ENCODE measurements at places on chromosomes 1 and 21.
A peak's percentile ranks its signal among the peaks of the same experiment; 100 is the strongest.

- no peak for DNase-seq
Measured at GRCh38 chr1:44154049-44154448, 12.6 kb upstream of the KLF18 start.

GRCh38 chr21:38303300-38303699, 46.5 kb downstream of the KCNJ15 start:
- DNase-seq, result no peak

DNA sequence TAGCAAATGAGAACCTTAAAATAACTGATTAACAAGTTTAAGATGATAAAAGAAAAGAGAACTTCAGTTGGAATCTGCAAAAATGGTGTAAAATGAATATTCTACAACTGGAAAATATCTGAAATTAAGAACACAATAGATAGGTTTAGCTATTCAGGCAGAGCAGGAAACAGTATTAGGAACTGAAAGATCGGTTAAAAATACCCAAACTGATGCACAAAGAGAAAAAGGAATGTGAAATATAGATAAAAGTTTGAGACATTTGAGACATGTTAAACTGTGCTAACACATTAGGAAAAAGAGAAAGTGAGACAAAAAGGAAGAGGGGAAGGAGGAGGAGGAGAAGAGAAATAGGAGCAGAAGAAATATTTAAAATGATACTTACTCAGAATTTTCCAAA, 12.1 kb downstream of the CD55 start:
- DNase-seq, result no peak

DNA sequence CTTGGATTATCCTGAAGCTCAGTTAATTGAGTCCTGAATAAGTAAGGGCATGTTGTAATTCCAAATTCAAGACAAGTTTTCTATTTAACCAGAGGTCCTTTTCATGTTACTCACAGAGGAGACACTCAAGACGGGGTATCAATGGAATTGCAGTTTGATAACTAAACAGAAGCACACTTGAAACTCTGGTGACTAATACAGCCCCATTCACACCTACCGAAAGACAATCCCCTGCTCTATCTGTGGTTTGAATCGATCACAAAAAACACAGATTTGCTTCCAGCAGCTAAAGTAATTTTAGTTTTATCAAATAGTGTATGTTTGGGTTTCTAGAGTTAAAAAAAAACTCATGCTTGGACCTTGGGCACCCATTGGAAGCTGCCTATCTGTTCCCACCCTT, 60.4 kb downstream of the TEX35 start:
- DNase-seq, result no peak

- no peak for DNase-seq
Measured at GRCh38 chr1:172642970-172643369, 15.9 kb upstream of the FASLG start.

- no peak for DNase-seq
Measured at GRCh38 chr1:19955534-19956170, 23.8 kb downstream of the PLA2G2A start.

GRCh38 chr1:61449410-61449809, 275.5 kb downstream of the TM2D1 start:
- DNase-seq, result no peak

DNA sequence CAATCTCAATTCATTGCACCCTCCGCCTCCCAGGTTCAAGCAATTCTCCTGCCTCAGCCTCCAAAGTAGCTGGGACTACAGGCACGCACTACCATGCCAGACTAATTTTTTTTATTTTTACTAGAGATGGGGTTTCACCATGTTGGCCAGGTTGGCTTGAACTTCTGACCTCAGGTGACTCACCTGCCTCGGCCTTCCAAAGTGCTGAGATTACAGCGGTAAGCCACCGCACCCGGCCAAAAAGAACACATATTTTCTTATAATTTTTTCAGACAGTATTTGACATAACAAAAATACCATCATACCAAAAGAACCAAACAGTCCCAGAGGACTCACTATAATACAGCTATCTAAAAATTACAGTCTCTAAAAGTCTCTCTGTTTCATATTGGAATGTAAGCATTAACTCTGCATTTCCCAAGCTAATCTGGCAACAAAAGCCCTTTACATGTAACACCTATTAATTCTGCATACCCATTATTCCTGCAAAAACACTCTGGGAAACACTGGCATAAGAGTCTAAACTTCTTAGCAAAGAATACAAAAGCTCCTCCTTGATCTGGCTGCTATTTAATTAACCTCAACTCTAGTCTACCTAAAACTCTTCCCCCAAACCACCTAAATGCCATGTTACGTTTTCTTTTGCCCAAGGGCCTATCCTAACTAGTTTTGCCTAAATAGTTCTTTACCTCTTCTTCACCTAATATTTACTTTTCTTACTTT, 26.9 kb downstream of the WDR26 start:
- DNase-seq, result no peak

DNA sequence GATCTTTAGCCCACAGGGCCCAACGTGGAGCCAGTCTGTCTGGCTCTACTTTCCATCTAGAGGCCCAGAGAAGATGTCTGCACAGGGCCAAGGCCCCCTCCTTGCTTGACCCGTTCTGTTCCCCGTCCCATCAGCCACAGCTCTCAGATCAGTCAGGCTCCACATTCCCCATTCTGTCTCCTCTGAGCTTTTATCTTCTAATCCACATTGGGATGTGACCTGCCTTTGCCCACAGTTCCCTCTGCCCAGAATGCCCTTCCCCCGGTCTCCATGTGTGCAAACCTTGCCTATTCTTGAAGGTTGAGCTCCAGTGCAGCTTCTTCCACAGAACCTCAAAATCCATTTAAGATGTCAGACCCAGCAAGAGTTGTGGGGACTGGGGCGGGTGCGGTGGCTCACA, 53.3 kb upstream of the WASF2 start:
- no peak for DNase-seq

DNA sequence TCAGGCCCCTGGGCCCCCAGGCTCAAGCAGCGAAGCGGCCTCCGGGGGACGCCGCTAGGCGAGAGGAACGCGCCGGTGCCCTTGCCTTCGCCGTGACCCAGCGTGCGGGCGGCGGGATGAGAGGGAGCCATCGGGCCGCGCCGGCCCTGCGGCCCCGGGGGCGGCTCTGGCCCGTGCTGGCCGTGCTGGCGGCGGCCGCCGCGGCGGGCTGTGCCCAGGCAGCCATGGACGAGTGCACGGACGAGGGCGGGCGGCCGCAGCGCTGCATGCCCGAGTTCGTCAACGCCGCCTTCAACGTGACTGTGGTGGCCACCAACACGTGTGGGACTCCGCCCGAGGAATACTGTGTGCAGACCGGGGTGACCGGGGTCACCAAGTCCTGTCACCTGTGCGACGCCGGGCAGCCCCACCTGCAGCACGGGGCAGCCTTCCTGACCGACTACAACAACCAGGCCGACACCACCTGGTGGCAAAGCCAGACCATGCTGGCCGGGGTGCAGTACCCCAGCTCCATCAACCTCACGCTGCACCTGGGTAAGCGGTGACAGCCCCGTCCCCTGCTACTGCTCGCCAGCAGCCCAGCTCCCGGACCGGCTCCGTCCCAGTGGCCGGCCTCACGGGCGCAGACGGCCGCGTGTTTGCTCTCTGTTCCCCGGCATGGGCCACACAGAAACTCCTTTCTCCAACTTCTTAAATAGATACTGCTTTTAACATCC, 539 bp downstream of the LAMC1 start:
- DNase-seq, result peak; percentile 58

DNA sequence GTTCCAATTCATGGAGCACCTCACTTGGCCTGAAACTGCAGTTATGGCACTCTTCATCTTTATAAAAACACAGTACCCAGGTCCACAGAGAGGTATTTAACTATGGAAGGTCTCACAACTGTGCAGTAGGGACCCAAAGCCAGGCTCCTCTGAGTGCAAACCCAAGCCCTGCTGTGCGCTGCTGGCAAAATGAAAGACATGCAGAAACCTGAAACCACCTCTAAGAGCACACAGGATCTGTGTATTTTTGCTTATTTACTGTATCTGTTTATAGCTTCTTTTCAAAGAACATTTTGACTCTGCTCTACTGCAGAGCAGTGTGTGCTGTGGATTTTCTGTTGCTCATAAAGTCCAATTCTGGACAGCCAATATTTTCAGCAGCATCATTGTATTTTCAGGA, 166.6 kb downstream of the DSCAM start:
- DNase-seq, result no peak

DNA sequence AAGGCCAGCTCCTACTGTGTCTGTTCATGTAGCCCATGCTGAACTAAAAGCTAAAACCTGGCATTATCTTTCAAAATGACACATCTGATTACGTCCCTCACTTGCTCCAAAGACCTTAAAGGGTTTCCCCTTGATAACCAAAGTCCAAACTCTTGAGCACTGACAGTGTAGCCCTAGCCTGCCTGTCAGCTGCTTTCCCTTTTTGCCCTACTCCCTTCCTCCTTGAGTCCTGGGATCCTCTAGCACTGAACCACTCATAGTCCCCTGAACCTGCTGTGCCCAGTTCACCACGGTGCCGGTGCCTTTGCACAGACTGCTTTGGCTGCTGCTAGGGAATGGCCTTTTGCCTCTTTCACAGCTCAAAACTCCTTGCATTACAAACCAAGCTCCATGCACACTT, 67.5 kb downstream of the PLXNA2 start:
- DNase-seq, result no peak

DNA sequence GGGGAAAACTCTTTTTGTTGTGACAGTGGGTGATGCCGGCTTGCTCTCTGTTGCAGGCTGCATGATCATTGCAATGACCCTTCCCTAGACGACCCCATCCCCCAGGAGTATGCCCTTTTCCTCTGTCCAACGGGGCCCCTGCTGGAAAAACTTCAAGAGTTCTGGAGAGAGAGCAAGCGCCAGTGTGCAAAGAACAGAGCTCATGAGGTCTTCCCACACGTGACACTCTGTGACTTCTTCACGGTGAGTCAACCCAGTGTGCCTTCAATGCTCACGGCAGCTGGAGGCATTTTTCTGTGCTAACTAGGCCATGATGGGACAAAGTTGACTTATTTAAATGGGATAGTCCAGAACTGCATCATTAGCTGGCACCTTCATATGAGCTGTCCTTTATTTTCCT, 5.7 kb downstream of the UBASH3A start:
- no peak for DNase-seq

DNA sequence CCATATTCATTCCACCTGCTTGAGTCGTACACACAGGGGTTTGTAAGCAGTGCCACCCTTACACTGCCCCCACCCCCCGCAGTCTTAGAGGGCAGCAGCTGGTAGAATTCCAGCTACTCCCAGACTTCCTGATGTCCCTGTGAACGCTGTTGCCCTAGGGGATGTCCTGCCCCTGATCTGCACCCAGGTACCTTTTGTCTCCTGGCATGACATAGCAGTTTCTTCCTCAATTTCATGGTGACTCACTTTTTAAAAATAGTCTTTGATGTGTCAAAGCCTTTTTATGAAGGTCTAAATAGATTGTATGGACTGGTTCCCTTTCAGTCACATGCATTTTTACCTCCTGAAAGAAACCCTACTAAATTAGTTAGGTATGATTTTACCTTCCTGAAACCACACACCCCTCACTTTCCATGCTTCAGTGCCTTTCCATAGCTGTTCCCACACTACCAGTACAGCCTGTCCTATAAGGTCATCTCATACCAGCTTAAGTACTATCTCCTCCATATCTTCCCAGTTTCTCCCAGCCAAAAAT, 76.4 kb downstream of the ST3GAL3 start:
- DNase-seq, result no peak

GRCh38 chr1:158163000-158163947, 17.4 kb upstream of the CD1D start:
- no peak for DNase-seq

- no peak for DNase-seq
Measured at GRCh38 chr1:70790232-70790923, 257.2 kb downstream of the PTGER3 start.

DNA sequence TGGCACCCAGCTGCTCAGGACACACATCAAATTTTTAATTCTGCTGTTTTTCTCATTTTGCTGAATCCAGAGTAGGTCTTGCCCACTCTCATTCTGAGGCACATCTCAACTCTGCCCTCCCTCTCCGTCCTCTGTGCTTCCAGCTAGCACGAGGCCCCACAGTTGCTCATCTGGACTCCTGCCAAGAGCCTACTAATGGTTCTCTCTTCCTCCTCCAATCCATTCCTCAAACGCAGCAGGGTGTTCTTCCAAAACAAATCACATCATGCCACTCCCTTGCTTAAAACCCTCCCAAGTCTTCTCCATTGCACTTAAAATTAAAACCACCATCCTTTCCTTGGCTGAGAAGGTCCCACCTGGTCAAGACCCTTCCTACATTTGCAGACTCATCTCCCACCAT, 49.8 kb upstream of the SCAF4 start:
- DNase-seq, result no peak

All from activated CD8-positive, alpha-beta memory T cell treated with anti-CD3 and anti-CD28 coated beads, Interleukin-2, amount 10 ng/mL, durations not matched to agents 7 days and 5 days (primary cell).